ENCODE measurements at places on chromosomes 6 and 20.

DNA sequence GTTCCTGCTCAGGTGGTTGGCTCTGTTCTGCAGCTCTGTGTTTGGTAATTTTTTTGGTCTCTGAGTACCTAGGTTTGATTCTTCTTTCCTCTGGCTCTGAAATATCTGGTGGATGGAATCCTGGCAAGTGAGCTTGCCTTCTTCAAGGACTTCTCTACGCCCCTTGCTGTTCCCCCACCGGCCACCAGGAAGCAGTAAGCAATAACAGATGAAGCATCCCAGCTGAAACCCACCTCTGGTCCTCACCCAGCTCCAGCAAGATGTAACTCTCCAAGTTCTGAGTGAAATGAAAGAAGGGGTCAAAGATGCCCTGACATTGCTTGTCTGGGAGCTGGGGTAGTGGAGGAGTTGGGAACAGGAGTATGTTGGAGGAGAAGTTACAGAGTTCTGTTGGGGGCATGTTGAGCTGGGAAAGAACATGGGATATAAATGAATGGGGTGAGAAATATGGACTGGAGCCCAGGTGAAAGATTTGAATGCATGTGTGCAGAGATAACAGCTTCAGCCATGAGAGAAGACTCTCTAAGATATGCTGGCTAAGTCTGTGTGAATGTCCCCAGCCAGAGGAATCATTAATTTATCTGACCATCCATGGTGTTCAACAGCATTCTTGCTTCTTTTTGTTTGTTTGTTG lies 51.3 kb upstream of the GLP1R start:
- DNase-seq = no peak

DNA sequence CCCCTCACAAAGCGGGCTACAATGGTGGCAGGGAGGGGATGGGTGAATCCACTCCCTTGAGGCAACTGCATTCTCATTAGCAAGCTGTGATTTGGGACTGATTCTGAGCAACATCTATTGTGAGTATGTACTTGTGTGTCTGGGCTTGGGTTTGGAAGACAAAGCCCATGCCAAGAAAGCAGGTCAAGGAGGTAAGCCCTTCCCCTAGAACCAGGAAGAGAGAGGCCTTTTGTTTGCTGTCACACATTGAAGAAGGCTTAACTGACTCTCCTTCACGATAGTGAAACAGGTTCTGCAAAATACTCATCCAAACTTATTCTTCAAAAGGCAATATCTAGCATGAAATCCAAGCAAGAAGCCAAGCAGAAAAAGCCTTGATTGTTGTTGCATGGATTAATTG lies 403.1 kb upstream of the ID4 start:
- DNase-seq = no peak

DNA sequence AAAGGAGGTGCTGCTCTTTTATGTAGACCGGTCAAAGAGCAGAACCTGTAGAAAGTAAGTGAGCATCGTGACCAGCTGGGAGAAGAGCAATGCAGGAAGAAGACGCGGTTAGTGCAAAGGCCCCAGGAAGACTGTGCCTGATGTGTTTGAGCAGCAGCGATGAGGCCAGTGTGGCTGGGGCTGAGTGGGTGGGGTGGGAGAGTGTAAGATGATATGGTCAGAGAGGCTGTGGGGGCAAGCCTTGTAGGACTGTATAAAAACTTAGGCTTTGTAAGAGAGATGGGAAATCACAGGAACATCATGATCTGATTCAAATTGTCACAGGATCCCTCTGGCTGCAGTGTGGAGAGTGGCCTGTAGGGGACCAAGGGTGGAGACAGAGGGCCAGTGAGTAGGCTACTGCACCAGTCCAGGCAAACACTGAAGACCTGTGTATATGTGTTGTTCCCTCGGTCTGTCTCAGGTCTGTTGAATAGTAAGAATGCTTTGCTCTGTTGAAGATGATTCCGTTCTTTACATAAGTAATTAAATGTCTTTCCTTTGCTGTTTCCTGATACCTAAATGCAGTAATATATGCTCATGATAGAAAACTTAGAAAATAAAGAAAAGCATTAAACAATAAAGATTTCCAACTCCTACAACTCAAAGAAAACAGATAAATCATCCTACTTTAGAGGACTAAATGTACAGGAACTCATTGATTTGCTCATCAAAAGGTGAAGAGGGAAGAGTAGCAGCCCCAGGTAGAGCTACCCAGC lies 23.6 kb upstream of the WFDC2 start:
- no peak for DNase-seq

DNA sequence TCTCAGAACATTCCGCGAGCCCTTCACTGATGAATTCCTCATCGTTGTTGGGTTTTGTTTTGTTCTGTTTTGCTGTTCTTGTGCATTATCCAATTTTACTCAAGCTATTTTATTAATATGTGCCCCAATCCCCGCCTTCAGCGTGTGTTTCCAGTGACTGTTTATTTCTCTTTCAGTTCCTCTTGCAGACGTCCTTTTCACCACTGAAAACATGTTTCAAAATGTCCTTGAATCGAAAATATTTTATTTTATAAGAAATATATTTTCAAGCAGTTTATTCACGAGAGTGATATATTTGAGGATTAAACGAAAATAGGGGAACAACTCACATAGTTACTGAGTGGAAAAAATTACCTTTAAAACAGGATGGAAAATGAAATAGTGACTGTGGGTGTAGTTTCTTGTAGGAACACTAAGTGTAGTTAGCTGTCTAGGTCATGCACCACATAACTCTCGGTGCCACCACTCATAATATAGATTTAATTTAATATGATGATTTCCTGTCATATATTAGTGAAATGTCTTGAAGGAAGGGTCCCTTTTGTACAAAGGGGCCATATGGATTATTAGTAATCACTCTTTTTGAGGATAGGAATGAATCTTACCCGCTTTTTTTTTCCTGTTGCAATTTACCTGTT lies 45.3 kb upstream of the HDDC2 start:
- DNase-seq = no peak

DNA sequence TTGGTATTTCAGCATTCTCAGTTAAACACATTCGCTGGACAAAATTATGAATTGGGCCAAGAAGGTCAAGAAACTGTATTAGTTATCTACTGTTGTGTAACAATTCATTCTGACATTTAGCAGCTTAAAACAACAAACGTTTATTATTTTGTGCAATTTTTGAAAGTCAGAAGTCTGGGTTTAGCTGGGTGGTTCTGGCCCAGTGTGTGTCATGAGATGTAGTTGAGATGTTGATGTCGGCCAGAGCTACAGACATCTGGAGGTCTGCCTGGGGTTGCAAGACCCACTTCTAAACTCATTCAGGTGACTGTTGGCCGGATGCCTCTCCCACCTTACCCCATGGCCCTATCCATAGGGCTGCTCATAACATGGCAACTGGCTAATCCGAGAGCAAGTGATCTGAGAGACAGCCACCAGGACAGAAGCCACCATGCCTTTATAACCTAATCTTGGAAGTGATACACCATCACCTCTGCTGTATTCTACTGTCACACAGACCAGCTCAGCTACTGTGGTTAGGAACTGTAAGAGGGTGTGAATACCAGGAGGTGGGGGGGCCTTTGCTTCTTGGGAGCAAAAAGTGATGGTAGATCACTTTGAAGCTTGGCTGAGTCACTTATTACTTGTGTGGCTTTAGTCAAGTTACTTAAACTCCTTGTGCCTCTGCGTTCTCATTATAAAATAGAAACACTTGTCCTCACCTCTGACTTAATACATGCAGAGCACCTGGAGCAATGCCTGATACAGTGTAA lies 217.0 kb upstream of the MYLIP start:
- no peak for DNase-seq

GRCh38 chr6:90127595-90127994 lies 169.0 kb downstream of the BACH2 start:
- DNase-seq = no peak

GRCh38 chr6:111973927-111974639 lies 79.8 kb upstream of the CCN6 start:
- no peak for DNase-seq

- no peak for DNase-seq
Observed at GRCh38 chr20:11467436-11467835, 450.3 kb upstream of the BTBD3 start.

DNA sequence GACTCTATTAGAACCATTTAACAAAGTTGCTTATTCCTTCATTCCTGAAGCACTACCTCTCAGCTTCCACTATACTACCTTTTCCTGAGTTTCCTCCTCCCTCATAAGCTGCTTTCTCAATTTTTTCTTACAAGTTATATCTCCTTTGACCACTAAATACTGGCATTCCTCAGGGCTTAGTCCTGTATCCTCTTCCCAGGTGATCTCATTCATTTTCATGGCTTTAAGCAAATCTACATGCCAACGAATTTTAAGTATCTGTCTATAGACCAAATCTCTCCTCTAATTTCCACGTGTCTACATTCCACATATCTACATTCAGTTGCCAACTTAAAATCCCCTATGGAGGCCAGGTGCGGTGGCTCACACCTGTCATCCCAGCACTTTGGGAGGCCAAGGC lies 134.7 kb downstream of the BTBD9 start:
- no peak for DNase-seq

DNA sequence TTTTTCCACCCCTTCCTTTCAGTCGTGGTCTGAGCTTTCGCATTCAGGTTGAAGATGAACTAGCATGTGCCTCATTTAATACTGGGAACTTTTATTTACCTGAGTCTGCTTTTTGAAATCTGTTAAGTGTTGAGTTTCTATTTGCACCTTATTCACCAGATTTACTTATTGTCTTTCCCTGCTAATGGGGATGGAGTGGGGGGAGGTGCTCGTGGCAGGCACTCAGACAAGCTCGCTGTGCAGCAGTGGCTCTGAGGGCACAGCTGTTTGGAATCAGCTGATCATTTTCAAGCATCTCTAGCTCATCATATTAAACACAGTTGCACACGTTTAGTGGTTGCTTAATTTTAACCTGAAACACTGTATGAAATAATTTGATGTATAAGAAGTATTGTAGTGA lies 35.6 kb downstream of the UTRN start:
- DNase-seq = no peak

GRCh38 chr20:15673206-15673605 lies 900.0 kb downstream of the KIF16B start:
- no peak for DNase-seq

DNA sequence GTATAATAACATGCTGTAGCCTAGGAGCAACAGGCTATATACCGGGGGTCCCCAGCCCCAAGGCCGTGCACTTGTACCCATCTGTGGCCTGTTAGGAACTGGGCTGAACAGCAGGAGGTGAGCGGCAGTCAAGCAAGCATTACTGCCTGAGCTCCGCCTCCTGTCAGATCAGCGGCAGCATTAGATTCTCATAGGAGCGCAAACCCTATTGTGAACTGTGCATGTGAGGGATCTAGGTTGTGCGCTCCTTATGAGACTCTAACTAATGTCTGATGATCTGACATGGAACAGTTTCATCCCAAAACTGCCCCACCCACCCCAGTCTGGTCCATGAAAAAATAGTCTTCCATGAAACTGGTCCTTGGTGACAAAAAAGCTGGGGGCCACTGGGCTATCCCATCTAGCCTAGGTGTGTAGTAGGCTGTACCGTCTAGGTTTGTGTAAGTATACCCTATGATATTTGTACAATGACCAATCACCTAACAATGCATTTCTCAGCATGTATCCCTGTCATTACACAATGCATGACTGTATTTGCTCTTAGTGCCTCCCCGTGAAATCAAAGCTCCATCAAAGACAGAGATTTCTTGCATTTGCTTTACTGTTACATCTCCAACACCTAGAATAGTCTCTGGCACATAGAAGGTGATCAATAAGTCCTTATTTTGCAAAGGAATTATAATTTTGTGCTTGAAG lies 30.8 kb downstream of the NHSL1 start:
- DNase-seq = no peak

DNA sequence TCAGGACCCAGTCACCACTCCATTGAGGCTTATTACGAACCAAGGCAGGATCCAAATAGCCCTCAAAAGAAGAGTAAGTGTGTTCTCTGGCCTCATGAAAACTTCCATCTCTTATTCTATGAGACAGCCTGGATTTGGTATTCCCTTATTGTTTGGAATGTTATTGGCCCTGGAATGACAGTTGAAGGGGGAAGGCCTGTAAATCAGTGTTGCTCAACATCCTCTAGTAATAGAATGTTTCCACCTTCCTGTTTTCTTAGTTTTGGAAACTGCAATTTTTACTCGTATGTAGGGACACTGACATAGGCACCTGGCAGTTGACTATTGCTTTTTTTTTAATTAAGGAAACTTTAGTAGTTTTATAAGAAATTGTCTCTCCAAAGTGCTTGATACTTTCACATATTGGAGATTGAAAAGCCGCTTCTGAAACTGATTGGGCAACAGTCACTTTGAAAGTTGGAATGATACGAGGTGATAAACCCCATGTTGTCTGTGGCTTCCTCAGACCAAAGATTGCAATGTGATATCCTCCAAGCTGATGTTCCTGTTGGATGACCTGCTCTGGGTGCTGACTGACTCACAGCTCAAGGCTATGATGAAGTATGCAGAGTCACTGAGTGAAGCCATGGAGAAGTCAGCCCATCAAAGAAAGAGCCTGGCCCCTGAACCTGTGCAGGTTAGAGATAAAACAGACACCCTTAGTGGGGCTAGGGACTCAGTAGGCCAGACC lies 43.1 kb downstream of the BLTP3A start:
- DNase-seq = no peak

DNA sequence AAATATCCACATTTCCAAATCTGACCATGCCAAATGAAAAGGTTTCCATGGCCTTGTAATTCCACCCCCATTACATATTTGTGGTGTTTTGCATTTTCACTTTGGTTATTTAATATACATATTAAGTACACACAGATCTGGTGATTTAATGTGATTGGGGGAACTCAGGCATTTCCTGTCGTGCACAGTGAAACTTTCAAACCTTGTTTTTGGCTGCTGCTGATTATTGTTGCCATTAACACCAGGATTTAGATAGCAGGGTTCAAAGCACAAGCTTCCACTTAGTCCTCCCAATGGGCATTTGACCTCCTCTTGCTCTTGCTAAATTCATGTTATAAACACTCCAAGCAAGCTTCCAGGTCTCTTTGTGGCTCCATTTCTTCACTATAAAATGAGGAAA lies 166.5 kb downstream of the SOBP start:
- DNase-seq = no peak

GRCh38 chr6:26223228-26223627 lies 136.0 kb downstream of the HFE start:
- DNase-seq = no peak

GRCh38 chr20:51624157-51624731 lies 81.7 kb upstream of the NFATC2 start:
- no peak for DNase-seq

- no peak for DNase-seq
Observed at GRCh38 chr6:142686507-142686887, 258.5 kb downstream of the HIVEP2 start.

- DNase-seq = no peak
Observed at GRCh38 chr6:154736618-154737259, 3.5 kb downstream of the SCAF8 start.

GRCh38 chr6:106885679-106886078 lies 88.8 kb downstream of the CD24 start:
- DNase-seq = no peak

- peak; percentile 50 for DNase-seq
Observed at GRCh38 chr20:46562373-46563169, 12.1 kb upstream of the OCSTAMP start.

- no peak for DNase-seq
Observed at GRCh38 chr6:82179415-82179814, 68.1 kb downstream of the IBTK start.

Measured in upper lobe of left lung (tissue), 6 donors.